ENCODE measurements at places on chromosomes 13 and 19.

- DNase-seq: no peak
Observed at GRCh38 chr13:102328909-102329308, 72.9 kb downstream of the FGF14 start.

DNA sequence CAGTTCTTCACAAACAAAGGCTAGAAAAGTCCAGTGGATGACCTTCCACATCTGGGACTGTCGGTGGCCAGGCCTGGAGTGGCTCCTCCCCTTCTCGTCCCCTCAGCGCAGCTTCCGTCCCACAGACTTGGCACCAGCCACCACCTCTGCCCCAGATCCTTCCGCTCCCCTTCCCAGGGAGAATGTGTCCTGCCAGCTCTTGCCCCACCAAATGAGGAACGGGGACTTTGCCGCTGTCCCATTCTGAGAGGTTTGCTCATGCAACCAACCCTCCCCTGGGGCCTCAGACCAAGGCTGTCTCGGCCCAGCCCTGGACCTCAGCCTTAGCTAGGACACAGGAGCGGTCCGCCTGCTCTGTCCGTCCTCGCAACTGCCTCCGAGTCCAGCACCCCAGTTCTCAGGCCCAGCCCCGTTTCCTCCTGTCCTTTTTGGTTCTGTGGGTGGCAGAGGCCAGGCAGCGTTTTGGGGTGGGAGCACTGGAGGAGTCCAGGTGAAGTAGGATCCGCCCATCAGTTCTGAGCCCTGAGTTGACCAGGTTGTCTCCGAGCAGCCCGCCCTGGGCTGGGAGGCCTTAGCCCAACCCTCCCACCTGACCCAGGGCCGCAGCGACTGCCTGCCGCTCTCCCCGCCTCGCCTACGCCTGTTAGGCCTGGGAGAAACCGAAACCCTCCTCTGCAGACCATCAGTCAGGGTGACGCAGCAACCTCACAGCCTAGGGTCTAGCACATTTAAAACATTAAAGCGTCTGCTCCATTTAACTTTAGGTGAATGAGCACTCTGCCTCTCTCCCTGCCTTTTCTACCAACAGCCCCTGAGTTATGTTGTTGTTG is 284.3 kb downstream of the FOXO1 start:
- DNase-seq: no peak

DNA sequence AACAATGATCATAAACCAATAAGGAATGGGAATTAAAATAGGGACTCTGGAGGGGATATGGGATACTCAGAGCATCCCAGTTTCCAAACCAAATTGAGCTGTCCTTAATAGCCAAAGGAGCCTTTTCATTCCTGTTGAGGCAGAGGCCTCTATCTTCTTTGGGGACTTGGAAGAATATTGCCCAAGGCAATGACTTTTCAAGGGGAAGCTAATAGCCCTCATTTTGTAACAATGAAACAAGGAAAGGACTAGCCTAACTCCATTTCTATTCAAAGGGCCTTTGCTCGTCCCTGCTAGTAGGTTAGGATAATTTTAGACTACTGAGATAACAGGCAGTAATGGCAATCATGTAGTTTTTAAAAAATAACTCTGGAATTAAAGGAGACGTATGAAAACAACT is 789.8 kb upstream of the SLITRK5 start:
- DNase-seq: no peak

DNA sequence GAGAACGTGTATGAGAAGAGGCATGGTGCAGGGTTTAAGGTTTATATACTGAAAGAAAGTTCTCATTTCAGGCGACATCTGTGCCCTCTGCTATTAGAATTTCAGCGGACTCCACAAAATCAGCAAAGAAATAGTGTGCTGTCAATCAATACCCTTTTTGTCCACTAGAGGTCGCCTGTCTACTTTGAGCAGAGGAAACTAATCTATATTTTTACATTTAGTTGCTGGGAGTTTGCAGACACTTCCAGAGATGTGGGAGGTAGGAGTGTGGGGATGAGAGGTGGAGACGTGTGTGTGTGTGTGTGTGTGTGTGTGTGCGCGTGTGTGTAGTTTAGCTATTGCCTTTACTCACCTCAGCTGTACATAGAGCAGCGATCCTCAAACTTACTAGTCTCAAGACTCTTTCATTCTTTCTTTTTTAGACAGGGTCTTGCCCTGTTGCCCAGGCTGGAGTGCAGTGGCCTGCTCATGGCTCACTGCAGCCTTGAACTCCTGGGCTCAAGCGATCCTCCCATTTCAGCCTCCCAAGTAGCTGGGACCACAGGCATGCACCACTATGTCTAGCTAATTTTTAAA is 9.7 kb downstream of the INAFM1 start:
- peak; percentile 73 for DNase-seq

DNA sequence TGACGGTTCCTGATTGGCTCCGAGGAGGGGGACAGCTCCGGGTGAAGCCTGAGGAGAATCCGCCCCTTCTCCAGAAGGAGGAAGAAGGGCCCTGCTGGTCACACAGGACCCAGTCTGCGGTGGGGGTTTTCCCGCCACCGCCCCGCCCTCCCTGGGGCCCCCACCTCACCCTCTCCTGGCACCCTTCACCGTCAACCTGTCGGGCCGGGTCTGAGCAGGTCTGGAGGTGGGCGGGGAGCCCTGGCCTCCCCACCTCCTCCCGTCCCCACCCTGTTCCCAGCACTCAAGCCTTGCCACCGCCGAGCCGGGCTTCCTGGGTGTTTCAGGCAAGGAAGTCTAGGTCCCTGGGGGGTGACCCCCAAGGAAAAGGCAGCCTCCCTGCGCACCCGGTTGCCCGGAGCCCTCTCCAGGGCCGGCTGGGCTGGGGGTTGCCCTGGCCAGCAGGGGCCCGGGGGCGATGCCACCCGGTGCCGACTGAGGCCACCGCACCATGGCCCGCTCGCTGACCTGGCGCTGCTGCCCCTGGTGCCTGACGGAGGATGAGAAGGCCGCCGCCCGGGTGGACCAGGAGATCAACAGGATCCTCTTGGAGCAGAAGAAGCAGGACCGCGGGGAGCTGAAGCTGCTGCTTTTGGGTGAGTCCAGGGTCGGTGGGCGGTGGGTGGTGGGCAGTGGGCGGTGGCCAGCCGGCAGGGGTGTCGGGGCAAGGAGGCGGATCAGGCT is at the start of gene GNA15:
TSS of gene GNA15 (plus strand) at position 73 of the 723 bp plus-strand sequence. CDS start at position 491, 418 bp downstream.
- no peak for DNase-seq

DNA sequence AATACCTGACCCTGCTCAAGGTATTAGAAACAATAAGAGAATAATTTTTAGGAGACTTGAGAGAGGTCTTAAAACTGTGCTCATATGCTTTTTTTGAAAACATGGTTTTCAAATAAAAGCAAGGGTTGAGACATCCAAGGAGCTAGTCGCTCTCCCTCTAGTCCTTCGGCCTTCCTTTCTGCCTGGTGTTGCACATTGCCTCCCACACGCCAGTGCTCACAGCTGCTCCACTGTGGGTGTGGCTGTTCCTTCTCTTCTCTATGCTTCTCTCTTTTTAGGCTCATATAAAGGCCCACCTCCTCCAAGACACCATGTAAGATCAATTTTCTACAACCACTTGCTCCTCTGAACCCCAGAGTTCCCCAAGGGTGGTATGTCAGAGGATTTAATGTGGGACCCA is 352.6 kb downstream of the ENOX1 start:
- no peak for DNase-seq

- peak; percentile 55 for DNase-seq
Observed at GRCh38 chr19:50705422-50706019, 14.1 kb downstream of the SHANK1 start.

GRCh38 chr19:53463263-53463662 is 4.3 kb upstream of the ZNF813 start:
- DNase-seq: no peak

DNA sequence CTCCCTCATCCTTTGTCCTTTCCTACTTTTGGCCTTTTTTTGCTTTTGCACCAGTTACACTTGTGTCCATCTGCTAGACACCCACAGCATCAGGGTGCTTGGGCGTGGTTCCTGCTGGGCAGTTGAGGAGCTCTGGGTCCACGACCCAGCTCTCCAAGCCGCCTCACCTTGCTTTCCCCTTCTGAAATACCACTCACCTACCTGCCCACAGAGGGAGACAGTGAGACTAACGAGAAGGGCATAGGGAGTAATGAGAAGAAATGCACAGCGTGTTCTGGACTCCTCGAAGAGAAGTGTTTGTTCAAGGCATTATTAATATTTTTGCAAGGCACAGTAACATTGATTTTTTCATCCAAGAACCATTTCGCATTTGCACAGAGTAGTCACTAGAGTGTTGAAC is 92.9 kb downstream of the DNAJC15 start:
- no peak for DNase-seq

DNA sequence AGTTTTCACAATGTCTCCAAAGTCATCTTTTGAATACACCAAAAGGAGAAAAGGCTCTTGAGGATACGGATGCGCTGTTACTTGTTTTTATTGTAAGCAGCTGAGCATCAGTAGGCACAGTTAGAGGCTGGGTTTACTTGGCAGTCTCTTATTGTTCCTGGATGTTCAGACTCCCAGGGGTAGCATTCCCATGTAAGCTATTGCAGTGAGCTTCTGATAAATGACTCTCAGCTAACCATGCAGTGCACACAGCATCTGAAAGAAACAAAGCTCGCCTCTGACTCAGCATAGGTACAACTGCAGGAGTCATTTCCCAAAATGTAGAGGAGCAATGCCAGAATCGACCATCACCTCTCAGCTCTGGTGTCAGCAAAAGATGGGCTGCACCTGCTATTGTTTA is 84.8 kb downstream of the DCT start:
- DNase-seq: no peak

DNA sequence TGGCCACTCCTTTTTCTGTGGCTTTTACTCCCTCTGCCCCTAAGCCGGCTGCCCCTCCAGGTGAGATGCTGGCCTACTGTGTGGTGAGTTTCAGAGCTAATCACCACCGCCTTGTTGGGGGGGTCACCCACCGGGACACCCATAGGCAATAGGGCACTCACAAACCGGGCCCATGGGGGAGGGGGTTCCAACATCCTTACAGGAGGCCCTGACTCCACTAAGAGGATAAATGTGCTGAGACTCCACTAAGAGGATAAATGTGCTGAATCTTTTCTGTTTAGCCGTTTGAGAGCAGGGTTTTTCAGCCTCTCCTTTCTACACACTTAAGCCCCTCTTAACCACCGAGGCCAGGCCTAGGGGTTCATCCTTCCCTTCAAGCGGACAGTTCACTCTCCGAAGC is 73.7 kb downstream of the SLC15A1 start:
- no peak for DNase-seq

DNA sequence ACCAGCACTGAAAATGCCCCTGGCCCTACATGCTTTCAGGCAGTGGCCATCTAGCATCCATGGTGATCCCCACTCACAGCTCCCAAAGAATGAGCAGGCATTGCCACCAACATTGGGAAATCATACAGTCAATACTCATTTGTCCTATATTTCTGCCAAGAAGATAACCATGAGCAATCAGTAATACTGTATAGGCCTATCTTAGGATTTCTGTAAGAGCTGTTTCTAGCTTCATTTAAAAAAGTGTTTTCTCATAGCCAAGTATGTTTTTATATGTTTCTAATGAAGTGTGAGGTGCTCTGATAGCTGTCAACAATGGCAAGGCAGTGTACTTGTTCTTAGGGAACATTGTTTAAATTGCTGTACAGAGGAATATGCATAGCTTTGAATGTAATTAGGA is 428.7 kb downstream of the FGF9 start:
- no peak for DNase-seq

DNA sequence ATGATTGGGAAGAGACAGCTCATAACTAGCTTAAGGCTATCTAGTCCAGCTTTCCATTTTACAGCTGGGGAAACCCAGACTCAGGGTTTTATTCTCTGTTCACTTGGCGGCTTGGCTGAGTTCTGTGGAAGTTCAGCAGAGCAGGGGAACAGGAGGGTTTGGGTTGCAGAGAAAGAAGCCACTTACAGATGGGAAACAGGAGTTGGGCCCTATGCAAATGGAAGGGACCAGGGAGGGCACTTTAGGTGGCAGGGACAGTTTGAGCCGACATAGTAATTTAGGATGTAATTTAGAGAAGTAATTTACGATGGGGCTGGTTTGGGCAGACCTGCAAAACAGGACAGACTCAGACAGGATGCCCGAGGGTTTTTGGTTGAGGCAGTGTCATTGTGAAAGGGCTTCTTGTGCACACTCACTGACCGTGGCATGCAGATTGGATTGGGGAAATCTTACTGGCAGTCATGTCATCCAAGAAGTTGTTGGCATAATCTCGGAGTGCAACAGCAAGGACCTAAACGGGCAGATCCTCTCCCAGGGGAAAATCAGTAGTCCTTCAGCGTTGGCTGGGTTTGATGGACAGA is 47.3 kb upstream of the GPR183 start:
- DNase-seq: no peak

- no peak for DNase-seq
Observed at GRCh38 chr19:18389726-18390064, 3.7 kb downstream of the GDF15 start.

- DNase-seq: no peak
Observed at GRCh38 chr19:30204721-30205120, 167.5 kb upstream of the ZNF536 start.

- no peak for DNase-seq
Observed at GRCh38 chr19:18468517-18468916, 30.6 kb upstream of the ISYNA1 start.

- peak; percentile 97 for DNase-seq
Observed at GRCh38 chr19:56507446-56508289, at the start of gene ZNF471. TSS of gene ZNF471 (plus strand) at chr19:56507855. CDS start at chr19:56511572, 3,717 bp downstream.
